ENCODE measurements at places on chromosomes 12 and 14.

GRCh38 chr12:113143959-113144358, 5.6 kb upstream of the CFAP73 start:
- DNase-seq = no peak

GRCh38 chr12:51871126-51871525, 16.8 kb upstream of the ANKRD33 start:
- no peak for DNase-seq

DNA sequence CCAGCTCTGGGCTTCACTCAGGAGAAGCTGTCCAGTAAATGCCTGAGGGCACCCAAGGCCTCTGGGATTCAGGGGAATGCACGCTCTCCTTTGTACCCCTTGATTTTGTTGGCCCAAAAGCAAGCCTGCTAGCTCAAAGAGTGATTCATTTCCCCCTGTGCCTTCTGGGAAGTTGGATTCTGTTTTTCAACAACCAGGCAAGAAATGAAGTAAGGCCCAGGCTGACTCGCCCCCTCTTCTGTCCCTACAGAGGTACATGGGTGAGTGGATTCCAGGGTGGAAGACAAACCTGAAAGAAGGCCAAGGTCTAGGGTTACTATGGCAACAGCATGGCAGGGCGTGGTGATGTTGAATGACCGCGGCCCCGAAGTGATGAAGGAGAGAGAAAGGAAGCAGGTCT, 9.3 kb upstream of the SERPINA5 start:
- DNase-seq = no peak

- no peak for DNase-seq
Observed at GRCh38 chr12:1723721-1724120, 32.9 kb downstream of the ADIPOR2 start.

DNA sequence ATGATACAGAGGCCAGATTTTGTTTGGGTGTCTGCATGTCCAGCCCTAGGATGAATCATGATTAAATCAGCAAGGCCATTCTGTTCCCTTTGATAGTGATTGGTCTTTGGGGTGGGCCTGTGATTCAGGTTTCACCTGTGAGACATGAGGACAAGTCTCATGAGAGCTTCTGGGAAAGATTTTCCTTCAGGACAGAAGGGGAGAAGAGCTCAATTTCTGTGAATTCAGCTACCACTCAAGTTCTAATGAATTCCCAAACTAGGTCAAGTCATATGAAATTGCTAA, 73.4 kb downstream of the ZNF664 start:
- DNase-seq = no peak

DNA sequence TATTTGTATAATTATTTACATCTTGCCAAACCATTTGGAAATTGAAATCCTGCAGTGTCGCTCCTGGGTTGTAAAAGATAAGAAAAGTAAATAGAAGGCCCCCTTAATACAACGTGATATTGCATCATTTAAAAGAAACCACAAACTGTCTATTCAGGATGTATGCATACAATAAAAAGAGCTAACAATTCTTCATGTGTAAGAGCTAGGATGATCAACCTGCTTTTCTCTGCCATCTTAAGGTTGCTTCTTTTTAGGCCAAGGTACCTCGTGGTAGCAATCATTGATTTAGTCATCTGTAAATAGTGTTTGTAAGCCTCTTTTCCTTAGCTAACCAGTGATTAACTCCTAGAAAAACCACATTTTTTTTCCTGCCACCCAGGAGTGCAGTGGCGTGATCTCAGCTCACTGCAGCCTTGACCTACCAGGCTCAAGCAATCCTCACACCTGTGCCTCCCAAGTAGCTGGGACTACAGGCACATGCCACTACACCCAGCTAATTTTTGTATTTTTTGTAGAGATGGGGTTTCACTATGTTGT, 3.3 kb upstream of the USP44 start:
- DNase-seq = no peak

DNA sequence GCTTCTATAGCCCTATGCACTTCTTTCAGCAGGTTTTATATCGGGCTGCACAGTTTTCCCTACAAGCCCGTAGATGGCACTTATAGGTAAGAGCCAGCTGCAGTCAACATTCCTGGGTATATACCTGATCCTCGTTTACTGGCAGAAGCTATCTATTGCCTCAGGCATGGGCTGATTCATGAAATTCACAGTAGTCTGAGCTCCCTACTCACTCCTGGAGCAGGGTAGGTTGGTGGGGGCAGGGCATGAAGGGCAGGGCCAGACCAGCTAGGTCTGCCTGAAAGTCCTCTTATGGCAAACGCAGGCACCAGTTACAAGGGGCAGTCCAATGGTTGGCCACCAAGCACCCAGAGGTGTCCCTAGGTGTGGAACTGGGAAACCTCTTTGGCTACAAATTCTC, 345.8 kb downstream of the RPS29 start:
- no peak for DNase-seq

GRCh38 chr12:39692258-39692853, 72.8 kb upstream of the ABCD2 start:
- no peak for DNase-seq

DNA sequence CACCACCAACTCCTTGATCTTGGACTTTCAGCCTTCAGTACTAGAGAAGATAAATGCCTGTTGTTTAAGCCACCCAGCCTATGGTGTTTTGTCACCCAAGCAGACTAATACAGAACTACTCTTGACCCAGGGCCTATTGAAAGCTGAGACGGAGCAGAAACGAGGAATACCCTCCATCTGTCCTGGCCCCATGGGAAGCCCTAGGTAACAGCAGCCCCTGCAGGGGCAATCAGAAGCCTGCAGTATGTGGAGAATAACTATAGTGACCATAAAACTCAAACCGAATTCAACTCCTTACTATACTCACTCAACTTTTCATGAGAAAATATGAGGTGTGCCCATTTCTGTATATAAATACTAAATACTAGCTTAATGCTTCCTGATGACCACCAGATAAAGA, 307.4 kb downstream of the NUAK1 start:
- peak; percentile 24 for DNase-seq

- no peak for DNase-seq
Observed at GRCh38 chr12:111942557-111942956, 70.4 kb downstream of the TMEM116 start.

GRCh38 chr12:76569685-76570604, 10.4 kb upstream of the OSBPL8 start:
- no peak for DNase-seq

DNA sequence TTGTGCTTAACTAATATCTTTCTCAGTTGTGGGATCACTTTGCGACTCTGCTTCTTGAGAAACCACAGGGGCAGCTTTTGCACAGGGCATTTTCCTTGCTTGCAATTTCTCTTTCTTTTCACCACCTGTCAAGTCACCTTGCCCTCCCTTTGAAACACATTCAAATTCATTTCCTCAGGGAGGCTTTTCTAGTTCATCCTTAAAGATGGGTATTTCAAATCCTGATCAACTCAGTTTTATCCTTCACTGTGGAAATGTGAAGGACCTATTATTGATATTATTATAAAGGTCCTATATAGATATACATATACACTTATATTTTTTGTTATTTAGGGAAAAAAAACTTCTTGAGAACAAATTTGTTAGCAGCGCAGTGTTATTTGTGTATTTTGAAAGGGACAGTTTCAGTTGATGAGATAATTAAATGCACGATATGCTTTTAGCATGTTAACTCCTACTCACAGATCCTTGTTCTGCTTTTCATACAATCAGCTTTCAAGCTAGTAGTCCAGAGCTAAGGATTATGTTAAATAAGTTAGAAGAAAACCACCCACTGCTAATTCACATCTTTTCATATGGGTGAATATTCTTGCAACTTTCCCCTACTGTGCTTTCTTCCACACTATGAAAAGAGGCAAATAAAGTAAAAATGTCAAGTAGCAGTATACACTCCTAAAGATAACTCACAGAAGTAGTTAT, 501.4 kb upstream of the RGS6 start:
- DNase-seq = no peak

- DNase-seq = no peak
Observed at GRCh38 chr14:22890416-22890815, 7.4 kb downstream of the REM2 start.

GRCh38 chr14:101118746-101119591, 215.4 kb upstream of the RTL1 start:
- no peak for DNase-seq

DNA sequence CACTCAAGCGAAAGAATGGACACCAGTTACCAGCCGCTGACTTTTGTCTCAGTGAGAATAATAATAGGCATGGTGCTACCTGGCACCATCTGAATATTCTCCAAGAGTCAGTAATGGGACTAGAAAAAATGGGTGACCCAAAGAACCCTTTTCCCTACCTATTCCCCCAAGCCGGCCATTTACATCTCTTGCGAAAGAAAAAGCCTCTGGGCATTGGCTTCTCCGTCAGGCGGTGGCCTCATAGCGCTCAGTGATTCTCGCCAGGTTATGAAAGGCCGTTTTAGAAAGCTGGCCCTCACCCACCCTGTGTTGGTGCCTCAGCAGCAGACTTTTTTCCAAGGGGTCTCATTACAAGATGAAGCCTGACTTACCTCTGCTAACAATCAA, 523 bp upstream of the SLC6A15 start:
- DNase-seq = no peak

DNA sequence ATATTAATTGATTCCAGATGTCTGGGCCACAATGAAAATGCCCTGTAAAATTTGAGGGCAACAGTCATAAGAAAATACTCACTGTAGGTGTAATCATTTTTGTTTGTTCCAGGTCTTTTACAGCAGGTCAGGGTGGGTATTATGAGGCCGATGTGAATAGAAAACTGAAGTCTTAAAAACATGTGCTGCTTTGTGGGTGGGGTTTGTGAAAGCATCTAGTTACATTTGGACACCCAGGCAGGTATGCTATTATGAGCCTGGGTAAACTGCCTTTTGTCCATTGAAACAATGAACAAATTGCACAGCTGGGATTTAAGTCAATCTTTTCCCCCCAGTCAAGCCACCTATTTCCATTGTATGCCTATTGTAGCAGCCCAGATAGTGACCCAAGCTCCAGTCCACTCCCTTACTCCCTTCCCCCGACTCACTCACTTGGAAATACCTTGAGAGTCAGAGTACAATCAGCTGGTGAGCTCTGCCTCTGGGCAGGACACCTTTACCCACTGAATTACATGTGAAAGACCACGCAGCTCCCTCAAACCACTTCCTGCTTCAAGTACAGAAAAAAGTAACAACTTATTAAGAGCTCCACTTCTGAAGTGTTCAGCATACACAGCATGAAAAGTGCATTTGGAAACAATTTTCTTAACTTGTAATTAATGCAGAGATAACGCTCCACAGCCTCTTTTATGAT, 1.8 kb downstream of the IGF1 start:
- DNase-seq = no peak

- peak; percentile 78 for DNase-seq
Observed at GRCh38 chr12:3655328-3655900, 97.5 kb downstream of the CRACR2A start.

GRCh38 chr12:109053382-109054123, 1.2 kb downstream of the USP30 start:
- DNase-seq = no peak

DNA sequence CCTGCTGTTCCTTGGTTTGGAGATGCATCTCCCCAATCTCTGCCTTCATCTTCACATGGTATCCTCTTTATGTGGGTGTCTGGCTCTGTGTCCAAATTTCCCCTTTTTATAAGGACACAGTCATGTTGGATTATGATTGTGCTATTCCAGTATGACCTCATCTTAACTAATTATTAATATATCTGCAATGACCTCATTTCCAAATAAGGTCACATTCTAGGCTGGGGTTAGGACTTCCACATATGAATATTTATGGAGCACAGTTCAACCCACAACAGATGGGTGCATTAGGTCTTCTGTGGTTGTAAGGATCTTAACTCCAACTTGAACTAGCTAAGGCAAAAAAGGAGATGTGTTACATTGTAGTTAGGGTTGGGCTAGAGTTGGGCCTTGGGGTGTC, 69.4 kb downstream of the ADCK1 start:
- no peak for DNase-seq

DNA sequence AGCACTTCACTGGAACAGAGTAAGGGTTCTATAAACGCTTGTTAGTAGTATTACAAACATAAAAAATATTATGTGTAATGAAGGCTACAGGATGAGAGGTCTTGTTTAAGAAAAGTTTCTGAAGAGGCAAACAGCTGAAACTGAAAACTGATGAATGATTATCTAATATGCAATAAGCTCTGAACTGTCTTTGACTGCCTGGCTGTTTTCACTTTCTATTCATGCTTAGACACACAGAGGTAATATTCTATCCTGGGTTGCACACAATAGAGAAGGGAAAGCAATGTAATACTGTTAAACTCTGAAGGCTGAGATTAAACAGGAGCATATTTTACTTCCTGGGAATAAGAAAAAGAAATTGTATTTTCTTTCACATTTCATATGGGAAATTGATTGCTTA, 251.3 kb downstream of the ALX1 start:
- DNase-seq = no peak

DNA sequence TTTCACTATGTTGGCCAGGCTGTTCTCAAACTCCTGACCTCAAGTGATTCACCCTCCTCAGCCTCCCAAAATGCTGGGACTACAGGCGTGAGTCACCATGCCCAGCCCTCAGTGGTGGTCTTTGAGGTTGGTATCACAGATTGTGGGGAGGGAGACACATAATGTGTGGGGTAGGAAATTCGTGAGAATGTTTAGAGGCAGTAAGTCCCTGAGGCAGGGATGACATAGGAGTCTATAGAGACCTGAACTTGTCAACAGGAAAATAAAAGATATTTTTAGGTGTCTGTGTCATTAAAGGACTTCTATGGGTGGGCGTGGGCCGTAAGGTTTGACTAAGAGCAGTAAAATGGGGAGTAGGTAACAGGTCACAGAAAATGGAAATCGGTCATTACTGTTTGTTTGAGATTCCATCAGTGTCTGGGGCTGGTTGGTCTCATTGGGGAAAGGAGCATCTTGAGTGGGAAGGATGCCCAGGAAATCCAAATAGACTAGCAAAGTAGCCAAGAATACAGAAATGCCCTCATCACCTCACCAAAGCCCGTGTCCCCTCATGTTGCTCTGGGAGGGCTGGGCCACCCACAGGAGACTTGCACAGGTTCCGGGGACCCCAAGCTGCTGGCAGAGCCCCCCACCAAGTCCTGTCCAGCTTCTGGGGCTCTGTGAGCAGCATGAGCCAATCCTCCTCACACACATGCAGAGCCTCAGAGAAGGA, 63.6 kb upstream of the BCL2L14 start:
- DNase-seq = no peak

DNA sequence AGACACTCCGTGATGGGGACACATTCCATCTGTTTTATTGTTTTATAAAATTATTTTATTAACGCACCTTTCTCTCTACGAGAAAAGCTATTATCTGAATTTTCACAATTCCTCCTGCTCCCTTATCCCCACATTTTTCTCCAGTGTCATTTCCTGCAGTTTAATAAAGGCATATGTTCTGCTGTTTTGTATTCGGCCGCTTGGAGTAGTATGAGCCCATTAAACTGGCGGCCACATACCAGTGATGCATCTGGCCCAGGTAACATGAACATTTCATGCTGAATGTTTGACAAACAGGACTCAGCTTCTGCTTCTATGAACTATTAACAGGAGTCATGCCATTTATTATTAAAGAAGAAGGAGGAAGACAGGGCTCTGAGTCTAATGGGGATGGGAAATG, 511.0 kb downstream of the TMEM121 start:
- no peak for DNase-seq

DNA sequence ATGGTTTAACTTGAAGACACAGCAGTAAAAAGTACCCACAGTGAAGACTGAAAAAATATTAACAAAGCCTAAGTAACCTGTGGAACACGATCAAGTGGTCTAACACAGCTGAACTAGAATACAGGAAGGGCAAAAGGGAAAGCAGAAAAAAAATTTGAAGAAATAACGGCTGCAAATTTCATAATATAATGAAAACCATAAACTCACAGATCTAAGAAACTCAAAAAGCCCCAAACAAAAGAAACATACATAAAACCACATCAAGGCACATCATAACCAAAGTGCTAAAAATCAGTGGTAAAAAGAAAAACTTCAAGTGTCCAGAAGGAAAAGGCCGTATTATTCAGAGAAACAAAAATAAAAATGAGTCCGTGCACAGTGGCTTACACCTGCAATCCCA, 30.9 kb downstream of the SPPL3 start:
- DNase-seq = no peak

Data from NCI-H1092 treated with DMSO at 0.1 percent for 48 hours (cell line).